ENCODE measurements at places on chromosomes 2 and 18. TPM values are rescaled to one million over a fixed set of nuclear protein-coding genes. Genes with fewer than 3 reads are reported as not detected.

CHRNA1 gene
- not detected for total RNA-seq

DNA sequence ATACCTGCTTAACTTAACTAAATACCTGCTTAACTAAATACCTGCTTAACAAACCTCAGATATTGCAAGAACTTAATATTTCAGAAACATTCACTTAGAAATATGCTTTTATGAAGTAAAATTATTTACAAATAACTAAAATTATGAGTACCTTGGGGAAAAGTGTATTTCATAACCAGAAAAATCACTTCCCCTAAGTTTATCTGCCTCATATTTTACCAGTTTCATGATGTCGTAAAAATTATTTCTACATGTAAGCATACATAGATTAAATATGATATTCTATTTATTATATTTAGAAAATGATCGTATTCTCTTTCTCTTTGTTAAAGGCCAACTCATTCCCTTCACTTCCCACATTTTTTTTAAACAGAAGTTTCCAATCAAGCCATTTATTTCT lies 41.5 kb upstream of the DSC1 start:
- DNase-seq, result no peak

STK11IP gene
- 14.7 TPM for total RNA-seq

DNA sequence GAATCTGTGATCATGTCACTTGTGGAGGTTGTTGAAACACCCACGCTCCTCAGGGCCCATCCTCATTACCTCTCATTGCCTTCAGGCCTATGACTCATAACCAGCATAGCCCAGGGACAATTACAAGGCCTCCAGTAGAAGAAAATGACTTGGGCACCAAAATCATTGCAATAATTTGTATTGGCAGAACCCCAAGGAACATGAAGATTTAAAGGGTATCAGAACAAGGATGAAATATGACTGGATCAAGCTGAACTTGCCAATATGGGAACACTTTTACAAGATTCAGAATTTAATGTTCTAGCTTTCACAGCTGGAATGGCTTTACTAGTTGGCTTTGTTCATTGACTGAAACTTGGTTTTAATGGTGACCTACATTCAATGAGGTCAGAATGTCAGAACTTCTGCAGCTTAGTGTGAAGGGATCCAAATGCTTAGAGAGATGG lies 156.4 kb downstream of the COPS8 start:
- no peak for DNase-seq

GRCh38 chr2:121513597-121514333 lies 16.9 kb upstream of the RNU4ATAC start:
- no peak for DNase-seq

DNA sequence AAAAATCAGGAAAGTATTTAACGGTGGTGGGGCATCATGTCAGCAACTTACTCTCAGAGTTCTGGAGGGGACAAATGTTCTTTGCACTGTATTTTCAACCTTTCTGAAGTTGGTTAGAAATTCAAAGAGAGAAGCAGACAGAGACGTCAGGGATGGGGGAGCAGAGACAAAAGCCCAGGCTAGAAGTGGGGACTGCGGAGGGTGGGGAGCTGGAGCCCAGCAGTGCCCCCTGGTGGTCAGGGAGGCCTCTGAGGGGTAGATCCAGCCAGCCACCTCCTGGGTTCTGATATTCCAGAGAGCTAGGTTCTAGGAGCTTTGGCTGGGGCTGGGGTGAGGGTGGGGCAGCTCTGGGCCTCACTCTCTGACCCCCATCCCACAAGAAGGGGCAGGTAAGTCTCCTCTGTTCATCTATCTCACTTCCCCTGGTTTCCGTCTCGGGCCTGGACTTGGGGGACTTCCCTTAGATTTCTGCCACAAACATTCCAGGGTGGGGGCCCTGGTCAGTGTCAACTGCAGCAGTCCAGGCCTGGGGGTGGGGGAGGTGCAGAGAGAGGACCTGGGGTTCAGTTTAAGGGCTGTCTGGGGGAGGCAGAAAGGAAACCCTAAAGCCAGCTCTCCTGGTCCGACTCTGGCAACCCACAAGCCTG lies 8.9 kb downstream of the TNS1 start:
- peak; percentile 47 for DNase-seq

GRCh38 chr2:53600815-53601214 lies 166.8 kb upstream of the CHAC2 start:
- no peak for DNase-seq

- DNase-seq, result no peak
Measured at GRCh38 chr2:168369031-168369430, 87.0 kb upstream of the CERS6 start.

Measured in SK-MEL-5 (cell line).